Activated T-helper 2 cell treated with anti-CD3 and anti-CD28 coated beads, Interferon-gamma antibody, Interleukin-2, Interleukin-4, amounts not matched to agents 10 μg/mL and 5 μg/mL and 100 μg/mL, durations not matched to agents 14 hours and 24 hours and 36 hours (primary cell): ENCODE measurements at places on chromosomes 5 and 9.

GRCh38 chr9:136361047-136361753 lies 2.3 kb downstream of the DNLZ start:
- no peak for DNase-seq

GRCh38 chr9:89519366-89519805 lies 21.5 kb upstream of the SEMA4D start:
- DNase-seq, result no peak

DNA sequence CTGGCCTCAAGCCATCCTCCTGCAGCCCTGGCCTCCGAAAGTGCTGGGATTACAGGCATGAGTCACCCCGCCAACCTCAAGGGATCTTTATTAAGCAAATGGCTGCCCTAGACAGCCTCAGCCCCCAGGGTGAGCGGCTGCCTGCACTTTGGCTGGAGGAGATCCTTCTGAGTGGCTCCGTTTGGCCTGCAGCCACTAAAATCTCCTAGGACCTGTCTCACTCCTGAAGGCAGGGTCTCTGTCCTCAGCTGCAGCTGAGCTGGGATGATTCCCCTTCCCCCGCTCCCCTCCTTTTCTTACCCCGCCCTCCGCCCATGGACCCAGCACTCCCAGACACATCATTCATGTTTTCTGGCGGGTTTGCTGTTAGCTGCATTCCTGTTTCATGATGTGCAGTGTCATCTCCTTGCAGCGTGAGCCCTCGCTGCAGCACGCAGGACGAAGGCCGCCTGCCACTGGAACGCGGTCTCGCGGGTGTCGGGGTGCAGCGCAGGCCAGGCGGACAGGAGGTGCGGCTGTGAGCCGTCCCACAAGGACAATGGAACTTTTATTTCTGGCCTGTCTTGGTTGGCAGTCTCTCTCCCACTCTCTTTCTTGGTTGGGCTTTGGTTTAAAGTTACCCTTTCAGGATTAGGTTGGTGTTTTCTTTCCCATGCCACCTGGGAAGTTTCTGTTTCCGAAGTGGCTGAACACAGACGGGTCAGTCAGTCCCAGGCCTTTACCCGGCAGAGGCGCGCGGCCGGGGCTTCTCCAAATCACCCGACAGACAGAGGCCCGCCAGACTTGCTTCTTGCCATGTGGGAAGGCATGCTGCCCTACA lies 137.1 kb downstream of the FOXD1 start:
- no peak for DNase-seq

GRCh38 chr5:34660444-34660843 lies 4.3 kb downstream of the RAI14 start:
- no peak for DNase-seq

DNA sequence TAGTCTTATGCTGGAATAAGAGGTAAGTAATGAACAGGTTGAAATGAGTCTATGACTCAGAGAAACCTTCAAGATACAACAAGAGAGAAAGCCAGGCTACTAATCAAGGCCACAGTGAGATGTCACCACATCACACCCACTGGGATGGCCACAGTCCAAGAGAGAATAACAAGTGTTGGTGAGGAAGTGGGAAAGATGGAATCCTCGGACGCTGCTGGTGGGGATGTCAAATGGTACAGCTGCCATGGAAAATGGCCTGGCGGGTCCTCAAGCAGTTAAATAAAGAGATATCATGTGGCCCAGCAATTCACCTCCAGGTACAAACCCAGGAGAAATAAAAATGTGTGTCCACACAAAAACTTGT lies 41.9 kb upstream of the NEURL1B start:
- DNase-seq, result no peak

GRCh38 chr9:128529191-128529590 lies 23.2 kb upstream of the SPTAN1 start:
- no peak for DNase-seq

- DNase-seq, result no peak
Observed at GRCh38 chr5:108515517-108516105, 133.7 kb upstream of the FBXL17 start.

DNA sequence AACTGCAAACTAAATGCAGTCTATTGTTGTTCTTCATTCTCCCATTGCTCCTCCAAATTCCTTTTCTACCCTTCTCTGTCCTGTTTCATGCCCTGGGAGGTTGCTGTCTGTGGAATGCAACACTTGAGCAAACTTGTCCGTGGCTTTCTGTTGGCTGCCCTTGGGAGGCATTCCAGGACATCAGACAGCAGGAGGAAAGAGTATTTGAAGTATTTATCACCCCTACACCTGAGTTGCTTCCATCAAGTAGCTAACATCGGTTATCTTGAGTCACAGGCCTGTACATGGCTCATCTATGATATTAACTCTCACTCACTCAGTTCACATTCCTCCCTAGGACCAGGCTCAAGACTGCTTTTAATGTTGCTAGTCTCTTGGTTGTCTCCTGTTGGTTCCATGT lies 803.4 kb upstream of the CDH6 start:
- no peak for DNase-seq

DNA sequence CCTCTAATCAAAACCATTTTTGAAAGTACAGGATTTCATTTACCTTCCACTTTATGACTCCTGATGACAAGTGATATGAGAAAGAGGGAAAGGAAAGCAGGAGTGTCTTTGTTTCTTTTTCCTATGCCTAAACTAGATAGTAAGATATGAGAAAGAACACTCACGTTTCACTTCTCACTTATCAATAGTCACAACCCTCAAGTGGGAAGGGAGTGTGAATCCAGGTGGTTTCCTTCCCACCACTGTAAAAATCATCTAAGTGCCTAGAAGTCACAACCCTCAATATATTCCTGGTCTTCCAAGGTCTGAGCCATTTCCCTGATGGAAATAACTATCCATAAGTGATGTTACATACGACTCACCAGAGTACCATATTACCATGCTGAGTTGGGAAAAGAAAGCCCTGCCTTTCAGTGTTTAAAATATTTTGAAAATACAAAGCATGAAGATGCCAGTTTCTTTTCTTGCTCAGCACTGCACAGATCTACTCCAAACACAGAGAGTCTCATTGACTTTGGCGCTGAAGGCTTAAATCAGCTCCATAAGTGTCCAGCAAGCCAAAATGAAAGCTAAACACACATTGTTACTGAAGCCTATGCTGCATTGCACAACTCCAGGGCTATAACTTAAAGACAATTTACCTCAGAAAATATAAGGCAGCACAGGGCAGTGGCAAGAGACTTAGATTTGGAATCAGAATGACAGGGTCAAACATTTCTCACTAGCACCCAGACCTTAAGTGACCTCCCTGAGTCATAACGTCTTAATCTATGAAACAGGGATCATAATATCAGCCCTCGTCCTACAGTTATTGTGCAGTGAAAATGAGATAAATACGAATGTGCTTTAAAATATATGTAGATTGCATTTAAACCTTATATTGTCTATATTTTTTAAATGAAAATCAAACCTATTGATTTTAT lies 301.2 kb downstream of the KIAA0825 start:
- no peak for DNase-seq

GRCh38 chr9:79222483-79222882 lies 349.3 kb upstream of the TLE4 start:
- DNase-seq, result no peak

GRCh38 chr5:168851902-168852321 lies 272.7 kb upstream of the PANK3 start:
- peak; percentile 65 for DNase-seq

GRCh38 chr5:119255571-119256356 lies 100.1 kb upstream of the TNFAIP8 start:
- no peak for DNase-seq

DNA sequence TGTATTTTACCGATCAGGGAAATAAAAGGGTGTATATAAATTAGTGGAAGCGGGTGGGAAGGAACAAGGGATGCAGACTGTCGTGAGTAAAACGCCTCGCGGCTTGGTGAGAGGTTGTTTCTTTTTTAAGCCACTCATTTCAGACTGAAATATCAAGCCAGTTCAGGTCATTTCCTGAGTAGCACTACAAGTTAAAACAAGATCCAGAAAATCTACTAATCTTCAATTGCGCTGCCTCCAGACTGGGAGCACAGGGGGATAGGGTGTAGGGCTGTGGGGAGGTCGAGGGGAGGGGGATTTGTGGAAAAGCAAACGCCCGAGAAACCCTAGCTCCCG lies 140.8 kb downstream of the TSSK1B start:
- no peak for DNase-seq

DNA sequence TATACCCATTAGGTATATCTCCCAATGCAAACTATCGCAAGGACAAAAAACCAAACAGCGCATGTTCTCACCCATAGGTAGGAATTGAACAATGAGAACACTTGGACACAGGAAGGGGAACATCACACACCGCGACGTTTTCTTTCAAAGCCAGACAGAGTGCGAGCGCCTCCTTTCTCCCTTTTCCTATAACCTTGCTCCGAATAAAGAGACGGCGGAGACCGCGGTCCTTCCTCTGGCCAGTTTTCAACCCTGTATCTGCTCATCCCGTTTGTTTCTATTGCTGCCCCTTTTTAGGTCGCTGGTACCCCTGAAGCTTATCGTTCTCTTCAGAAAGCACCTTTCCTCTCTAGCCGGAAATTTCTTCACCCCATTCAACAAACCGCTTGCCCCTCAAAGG lies 1.3 kb downstream of the LVRN start:
- no peak for DNase-seq

GRCh38 chr5:3530251-3530650 lies 65.4 kb upstream of the IRX1 start:
- no peak for DNase-seq

- no peak for DNase-seq
Observed at GRCh38 chr5:133149345-133149744, 97.5 kb downstream of the HSPA4 start.

DNA sequence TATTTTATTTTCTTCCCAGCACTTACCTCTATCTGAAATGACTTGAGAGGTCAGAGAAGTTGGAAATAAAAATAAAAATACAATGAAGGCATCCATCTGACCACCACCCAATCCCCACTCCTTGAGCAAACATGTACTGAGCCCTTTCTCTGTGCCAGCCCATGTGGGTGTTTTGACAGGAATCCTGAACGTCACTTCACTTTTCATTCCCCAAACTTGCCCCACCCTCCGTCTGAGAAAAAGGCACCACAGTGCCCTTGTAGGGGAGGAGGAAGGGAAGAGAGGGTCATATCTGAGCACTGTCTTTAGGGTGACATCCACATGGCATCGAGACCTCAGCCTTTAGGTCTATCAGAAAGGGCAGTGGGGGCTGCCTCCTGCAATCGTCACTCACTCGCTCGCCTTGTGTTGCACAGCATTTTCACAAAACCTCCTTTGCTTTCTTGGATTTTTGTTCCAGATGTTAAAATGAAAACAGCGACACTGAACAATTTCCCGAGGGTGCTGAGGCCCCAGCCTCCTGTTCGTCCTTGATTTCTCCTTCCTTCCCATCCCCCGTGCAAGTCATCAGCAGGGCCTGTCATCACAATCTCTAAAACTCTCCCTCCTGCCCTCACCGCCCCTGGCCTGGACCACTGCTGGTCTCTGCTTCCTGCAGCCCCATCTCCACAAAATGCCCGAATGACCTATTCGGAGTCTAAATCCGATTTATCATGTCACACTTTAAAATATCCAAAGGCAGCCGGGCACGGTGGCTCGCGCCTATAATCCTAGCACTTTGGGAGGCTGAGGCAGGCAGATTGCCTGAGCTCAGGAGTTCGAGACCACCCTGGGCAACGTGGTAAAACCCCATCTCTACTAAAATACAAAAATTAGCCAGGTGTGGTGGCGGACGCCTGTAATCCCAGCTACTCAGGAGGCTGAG lies 13.0 kb downstream of the HIGD2A start:
- no peak for DNase-seq

GRCh38 chr9:135907006-135907430 lies 328 bp downstream of the CAMSAP1 start:
- no peak for DNase-seq

DNA sequence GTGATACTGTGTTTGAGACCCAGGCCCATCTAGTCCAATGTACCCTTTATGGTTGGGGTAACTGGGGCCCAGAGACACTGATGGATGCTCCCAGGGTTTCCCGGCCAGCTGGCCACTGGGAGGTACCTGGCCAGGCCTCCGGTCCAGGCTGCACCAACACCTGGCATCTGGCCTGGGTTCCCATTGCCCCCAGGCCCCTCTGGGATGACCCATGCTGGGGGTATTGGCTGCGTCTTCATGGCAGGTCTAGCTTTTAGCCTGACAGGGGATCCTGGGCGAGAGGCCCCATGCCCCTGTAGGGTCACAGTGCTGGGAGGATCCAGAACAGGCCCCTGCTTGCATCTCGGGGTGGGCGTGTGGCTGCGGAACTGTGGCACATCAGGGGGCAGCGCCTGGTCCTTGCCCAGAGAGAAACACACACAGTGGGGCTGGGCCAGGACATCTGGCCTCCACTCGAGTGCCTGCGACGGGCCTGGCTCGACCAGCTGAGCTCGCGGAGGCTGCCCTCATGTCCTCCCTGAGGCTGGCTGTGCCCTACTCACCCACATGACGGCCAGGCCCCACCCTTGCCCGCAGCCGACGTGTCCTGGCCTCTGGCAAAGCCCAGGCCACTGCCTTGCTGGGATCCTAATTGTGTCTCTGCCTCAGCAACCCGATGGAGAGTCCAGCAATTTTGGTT lies 21.5 kb upstream of the COL5A1 start:
- DNase-seq, result no peak

- DNase-seq, result no peak
Observed at GRCh38 chr5:73901455-73901854, 275.5 kb downstream of the ARHGEF28 start.

- DNase-seq, result no peak
Observed at GRCh38 chr9:111078391-111079038, 40.2 kb upstream of the LPAR1 start.

DNA sequence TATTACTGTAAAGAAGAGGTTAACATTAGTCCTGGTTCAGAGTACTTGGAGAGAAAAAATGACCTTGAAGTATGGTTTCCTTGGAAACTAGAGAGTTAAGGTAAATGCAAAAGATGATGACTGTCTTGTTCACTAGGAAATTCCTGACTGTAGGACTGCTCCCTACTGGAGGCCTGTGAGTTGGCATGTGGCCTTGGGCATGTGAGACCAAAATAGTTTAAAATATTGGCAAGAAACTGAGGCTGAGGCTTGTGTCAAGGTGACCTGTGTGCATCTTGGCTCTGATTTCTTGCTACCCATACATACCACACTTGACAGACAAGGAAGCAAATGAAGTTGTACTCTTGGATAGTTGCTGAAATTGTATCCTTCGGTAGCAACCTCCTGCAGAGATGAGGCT lies 96.5 kb downstream of the TARS1 start:
- DNase-seq, result no peak

DNA sequence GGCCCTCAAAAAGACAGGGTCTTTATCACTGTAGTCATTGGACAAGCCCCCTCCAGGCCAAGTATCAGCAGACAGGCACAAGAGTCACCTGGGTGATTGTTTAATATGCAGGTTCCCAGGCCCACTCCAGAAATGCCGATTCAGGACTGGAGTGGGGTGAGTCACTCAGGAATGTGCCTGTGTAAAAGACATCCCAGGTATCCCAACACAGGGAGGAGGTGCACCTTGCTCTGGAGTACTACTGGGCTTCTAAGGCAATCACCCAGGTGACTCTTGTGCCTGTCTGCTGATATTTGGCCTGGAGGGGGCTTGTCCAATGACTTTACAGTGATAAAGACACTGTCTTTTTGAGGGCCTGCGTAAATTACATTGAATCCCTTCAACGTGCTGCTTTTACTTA lies 40.6 kb downstream of the ACTL7B start:
- no peak for DNase-seq

- peak; percentile 35 for DNase-seq
Observed at GRCh38 chr5:135324897-135325650, 74.0 kb downstream of the MACROH2A1 start.

GRCh38 chr9:128420651-128421481 lies at the start of gene CERCAM:
TSS of gene CERCAM (plus strand) at chr9:128420857. CDS start at chr9:128420878, 21 bp downstream.
- peak; percentile 21 for DNase-seq
